ENCODE measurements at places on chromosomes 2 and 18. TPM values are rescaled to one million over a fixed set of nuclear protein-coding genes. Genes with fewer than 3 reads are reported as not detected.
A peak's percentile ranks its signal among the peaks of the same experiment; 100 is the strongest.

Gene TLX2
- not detected for total RNA-seq

DNA sequence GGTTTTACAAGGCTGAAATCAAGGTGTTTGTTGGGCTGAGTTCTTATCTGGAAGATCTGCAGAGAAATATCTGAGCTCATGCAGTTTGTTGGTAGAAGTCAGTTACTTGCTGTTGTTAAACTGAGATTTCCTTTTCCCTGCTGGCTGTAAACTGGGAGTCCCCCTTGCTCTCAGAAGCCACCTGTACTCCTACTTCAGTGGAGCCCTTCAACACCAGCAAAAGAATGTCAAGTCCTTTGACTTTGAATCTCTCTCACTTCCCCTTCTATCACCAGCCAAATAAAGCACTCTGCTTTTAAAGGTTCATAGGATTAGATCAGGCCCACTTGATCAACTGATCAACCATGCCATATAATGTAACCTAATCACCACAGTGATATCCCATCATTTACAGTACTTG, 252.2 kb upstream of the CDH7 start:
- no peak for DNase-seq

DNA sequence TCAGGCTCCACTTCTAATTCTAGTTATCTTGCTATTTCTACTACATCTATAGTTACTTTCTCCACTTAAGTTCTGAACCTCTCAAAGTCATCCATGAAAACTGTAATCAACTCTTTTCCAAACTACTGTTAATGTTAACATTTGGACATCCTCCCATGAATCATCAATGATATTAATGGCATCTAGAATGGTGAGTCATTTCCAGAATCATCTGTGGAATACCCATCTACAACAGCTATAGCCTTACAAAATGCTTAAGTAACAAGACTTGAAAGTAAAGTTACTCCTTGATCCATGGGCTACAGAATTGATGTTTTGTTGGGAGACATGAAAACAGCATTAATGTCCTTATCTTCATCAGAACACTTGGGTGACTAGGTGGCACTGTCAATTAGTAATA, 35.4 kb downstream of the BARD1 start:
- DNase-seq: no peak

GRCh38 chr2:25980076-25980887, 2.0 kb downstream of the KIF3C start:
- DNase-seq: peak; percentile 77

Gene ERBB4
- total RNA-seq: 7.6 TPM

DNA sequence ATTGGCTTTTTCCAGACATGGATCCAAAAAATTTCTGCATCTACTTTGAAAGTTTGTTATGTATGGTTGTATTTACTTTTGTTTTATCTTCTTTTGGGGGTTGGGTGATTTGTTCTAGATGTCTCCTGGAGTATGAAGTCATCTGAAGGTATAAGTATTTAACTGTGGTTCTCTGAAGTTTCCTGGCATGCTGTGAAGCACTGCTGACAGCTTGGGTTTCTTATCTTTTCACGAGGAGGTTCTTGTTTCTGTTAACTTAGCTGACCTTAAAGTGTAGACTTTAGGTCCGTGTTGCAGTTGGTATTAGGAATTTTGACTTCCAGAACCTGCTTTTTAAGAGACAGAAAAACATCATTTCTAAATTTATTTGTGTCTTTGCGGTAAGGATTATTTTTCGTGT, 15.9 kb downstream of the GLS start:
- no peak for DNase-seq

GRCh38 chr2:46170611-46171350, 126.4 kb upstream of the EPAS1 start:
- no peak for DNase-seq

- DNase-seq: no peak
These were observed 25.5 kb upstream of the ALPP start for GRCh38 chr2:232353096-232353495.

GRCh38 chr2:109189751-109190150, 60.7 kb downstream of the SH3RF3 start:
- DNase-seq: no peak

DNA sequence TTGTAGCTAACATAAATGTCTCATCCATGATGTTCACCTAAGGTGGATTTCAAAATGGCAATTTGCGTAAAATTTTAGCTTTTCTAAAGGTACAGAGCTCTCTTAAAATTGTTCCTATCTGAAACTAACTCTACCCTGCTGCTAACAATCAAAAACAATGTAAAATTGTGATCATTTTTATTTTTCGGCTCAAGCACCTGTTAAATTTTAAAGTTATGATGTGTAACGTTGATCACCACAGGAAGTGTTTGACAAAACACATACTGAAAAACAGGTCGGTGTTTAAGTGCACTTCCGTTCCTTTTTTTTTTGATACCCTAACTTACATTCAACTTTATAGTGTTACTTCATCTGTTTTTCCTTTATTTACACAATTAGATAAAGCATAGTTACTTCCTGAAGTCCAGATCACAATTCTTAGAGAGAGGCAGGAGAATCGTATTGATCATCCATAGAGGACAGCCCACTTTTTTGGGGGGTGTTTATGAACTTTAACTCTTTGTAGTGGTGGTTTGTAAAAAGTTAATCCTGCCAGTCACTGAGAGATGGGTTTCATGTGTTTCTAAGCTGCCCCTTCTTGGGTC, 6.0 kb upstream of the NCK2 start:
- no peak for DNase-seq

GRCh38 chr2:64474121-64474571, 20.2 kb downstream of the LGALSL start:
- no peak for DNase-seq

DNA sequence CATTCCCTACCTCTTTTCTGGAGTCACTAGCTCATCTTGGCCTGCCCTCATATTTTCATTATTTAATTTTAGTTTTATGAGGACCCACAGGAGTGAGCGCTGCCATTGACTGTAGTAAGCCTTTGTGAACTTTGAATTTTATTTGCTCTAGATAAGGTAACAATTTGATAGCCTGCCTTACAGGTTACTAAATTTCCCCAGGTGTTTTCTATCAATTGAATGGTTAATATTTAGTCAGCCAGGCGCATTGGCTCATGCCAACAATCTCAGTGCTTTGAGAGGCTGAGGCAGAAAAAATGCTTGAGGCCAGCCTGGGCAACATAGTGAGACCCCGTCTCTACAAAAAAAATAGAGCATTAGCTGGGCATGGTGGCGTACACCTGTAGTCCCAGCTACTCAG, 50.2 kb downstream of the DAW1 start:
- no peak for DNase-seq

All from posterior vena cava (tissue), 2 donors.